ENCODE measurements at places on chromosomes 2 and 18. TPM values are rescaled to one million over a fixed set of nuclear protein-coding genes. Genes with fewer than 3 reads are reported as not detected.

FOXD4L1 gene
- not detected for total RNA-seq

MYL12B gene
- total RNA-seq: 335 TPM

DLGAP1 gene
- total RNA-seq: 1.0 TPM

DNA sequence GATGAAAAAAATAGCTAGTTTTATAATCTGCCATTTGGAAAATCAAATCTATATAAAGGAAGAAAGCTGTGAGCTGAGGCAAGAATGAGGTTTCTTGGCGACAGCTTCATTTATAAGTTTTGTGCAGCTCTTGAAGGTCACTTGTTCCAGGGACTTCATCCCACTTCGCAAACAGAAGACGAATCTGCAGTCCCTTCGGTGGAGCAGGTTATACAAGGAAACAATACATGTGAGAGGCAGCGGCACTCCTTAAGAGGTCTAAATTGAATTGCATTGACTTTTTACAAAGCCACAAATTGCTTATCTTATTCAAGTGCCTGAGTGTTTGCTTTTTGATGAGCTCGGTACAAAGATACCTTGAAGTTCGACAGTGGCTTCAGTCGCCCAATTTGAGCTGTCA, 72.2 kb downstream of the C1QL2 start:
- no peak for DNase-seq

DNA sequence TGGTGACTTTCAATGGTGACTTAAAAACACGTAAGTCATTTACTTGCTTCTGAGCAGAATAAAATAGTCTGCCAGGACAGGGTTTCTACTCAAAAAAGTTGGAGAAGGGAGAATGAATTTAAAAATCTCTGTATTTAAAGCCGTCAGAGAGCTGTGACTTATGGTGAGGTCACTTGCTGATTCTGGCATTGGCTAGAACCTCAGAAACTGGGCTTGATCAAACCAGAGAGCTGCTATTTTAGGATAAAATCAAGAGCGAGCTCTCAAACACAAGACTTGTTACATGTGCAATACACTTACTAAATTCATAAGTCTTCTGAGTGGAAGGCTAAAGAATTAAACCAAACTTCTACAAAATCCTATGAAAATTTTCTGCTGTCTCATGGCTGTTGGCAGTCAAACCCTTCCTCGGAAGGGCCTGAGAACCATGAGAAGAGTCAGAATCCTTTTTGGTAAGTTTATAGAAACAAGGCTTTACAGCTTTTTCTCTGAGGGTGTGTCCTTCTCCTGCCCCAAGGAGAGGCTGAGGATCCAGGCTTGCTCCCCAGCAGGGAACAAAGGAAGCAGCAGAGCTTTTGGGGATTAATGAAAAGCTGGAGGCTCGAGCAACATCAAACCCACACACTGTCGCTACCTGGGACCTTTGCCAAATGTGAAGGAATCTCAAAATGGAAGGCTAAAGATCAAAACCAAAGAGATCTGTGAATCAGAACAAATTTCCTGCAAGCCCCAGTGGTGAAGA, 816.4 kb downstream of the SOCS6 start:
- DNase-seq: no peak

DIS3L2 gene
- 20.5 TPM for total RNA-seq

DNA sequence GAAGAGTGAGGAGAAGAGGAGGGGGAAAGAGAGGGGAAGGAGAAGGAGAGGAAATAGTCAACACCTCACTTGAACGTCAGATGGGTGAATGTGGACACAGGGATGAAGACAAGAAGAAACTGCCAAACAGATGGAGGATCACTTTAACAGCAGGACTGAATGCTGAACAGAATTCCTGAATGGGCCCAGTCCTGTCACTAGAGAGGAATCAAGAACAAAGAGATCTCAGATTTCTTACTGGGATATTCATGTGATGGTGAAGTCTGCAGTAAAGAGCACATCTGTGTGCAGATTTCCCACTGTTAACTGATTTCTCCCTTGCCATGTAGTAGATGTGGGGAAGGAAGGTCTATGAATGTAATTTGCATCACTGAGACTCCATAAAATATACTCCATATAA, 135.4 kb downstream of the L3MBTL4 start:
- no peak for DNase-seq

DNA sequence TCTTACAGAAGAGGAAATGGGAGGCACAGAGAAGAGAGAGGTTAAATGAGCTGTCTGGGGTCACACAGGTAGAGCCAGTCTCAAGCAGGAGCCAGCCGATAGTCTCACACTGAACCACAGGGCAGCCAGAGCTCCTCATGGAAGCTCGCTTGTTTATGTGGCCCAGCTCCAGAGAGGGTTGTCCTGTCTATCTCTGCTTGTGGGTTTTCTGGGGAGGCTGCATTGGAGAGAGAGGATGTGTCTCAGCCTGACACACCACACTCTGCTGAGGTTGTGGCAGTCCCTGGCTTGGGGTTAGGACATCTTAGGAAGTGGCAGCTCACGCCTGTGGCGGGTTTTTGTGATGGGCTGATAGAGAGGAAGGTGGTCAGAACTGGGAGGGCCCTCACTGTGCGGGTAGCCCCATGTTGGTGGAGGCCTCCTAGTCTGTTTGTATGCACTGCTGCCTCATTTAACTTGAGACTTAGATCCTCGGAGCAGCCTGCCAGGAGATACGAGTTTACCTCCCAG, 52.3 kb downstream of the TCF7L1 start:
- no peak for DNase-seq

SLC1A4 gene
- total RNA-seq: 15.9 TPM

DNA sequence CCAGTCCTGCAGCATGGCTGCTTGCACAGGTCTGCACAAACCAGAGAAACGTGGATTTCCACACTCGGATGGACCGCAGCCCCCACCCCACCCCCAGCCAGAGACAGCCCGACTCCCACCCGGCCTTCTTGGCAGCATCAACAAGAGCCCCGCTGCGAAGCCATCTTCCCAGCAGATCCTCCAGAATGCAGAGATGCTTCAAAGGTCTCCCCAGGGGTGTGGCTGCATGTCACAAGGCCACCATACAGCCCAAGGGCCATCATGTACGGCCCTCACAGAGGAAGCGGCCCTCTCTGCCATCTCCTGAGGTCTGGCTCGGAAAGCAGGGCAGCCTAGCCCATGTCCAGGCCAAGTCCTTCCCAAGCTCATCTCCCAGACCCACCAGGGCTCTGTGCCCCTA, 11.5 kb downstream of the DNMT3A start:
- DNase-seq: no peak

DNA sequence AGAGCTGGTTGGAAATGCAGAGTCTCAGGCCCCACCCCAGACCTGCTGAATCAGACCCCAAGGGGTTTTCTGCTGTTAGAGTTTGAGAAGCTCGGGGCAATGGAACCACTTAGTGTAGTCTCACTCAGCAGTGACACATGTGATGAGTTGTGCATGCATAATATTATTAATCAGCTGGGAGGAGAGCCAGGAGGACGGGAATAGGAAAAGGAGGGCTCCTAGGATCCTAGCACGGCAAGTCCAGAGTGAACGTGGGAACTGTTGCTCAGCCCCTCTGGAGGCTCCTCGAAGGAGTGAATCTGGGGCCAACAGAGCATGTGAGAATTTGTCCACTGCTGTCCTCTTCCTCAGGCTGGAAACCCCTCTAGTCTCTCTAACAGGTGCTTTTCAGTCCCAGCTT, 87.1 kb downstream of the HS1BP3 start:
- DNase-seq: no peak

GRCh38 chr18:62539284-62540165, 16.7 kb downstream of the ZCCHC2 start:
- no peak for DNase-seq

DNA sequence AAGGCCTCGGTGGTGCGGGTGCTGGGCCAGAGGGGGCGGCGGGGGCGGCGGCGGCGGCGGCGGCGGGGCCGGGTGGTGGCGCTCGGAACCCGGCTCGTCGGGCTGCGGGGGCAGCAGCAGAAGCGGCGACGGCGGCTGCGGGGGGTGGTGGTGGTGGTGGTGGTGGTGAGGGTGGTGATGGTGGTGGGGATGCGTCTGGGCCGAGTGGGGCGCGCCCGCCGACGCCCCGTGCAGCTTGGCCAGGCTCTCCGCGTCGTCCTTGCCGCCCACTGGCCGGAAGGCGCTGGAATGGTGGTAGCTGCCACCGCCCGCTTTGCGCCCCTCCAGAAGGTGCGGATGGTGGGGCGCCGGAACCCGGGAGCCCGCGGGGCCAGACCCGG, 4.4 kb downstream of the SKOR2 start:
- no peak for DNase-seq

DNA sequence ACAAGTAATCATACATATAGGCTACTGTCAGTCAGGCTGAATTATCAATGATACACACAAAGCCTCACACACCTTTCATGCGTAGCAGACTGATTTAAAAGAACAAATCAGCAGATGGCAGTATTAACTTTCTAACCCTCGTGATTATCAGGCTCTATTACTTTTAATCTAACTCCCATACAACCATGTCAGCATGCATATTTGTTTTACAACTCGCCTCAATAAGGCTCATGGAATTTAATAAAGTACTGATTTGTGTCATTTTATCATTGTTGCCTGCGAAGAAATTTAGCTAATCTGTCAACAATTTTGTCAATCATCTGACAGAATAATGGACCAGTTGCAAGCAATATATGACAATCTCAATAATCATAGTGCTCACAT, 82.8 kb downstream of the SLC25A12 start:
- DNase-seq: no peak
